ENCODE measurements at places on chromosomes 11 and 22. TPM values are rescaled to one million over a fixed set of nuclear protein-coding genes. Genes with fewer than 3 reads are reported as not detected.

DNA sequence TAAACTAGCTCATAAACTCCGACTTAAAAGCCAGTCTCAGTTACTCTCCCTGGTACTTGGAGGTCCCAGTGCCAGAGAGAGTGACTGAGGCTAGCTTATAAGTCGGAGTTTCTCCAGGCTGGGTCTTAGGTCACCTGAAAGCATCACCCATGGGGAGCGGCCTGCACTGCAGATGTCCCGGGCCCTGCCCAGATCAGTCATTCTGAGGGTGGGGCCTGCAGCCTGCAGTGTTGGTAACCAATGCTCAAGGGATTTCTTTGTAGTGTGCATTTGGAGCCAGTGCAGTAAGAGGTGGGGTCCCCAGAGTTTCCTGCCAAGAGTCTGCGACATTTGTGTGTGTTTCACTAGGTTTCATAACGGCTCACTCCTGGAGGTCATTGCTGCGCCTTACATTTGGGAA, 14.8 kb downstream of the TAB1 start:
- no peak for DNase-seq
- no peaks in the 10 kb centered on the region for H3K27me3 ChIP-seq
- H3K4me3 ChIP-seq = no peak overlapping the region
- H3K36me3 ChIP-seq = peaks cover 35% of the 10 kb centered on the region
- no peak overlapping the region for H3K27ac ChIP-seq

PDE2A gene
- 0.62 TPM for total RNA-seq

GDPD4 gene
- not detected for total RNA-seq

- no peaks in the 10 kb centered on the region for H3K4me1 ChIP-seq
- no peak overlapping the region for H3K4me3 ChIP-seq
- H3K36me3 ChIP-seq = no peaks in the 10 kb centered on the region
- no peak overlapping the region for H3K27ac ChIP-seq
Measured at GRCh38 chr22:28012832-28013460, 93.9 kb upstream of the PITPNB start.

DNA sequence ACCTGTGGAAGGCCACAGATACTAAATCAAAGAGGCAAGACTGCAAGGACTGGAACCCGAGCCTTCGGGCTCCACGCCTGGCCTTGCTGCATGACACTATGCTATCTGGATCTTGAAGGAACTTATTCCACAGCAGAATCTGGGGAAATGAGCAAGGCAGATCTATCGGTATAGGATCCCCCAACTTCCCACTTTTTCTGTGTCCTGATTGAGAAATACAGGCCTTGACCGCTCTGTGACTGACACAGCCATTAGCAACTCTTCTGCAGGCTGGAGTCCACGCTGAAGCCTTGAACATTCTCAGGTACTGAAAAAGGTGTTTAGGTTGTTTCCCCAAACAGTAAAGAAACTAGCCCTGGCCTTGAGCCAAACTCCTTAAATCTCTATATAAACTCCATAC, 241.2 kb upstream of the NARS2 start:
- no peak overlapping the region for H3K4me3 ChIP-seq
- no peak for DNase-seq
- H3K36me3 ChIP-seq = no peaks in the 10 kb centered on the region
- H3K4me1 ChIP-seq = no peaks in the 10 kb centered on the region

- no peaks in the 10 kb centered on the region for H3K4me1 ChIP-seq
- no peaks in the 10 kb centered on the region for H3K36me3 ChIP-seq
- H3K27ac ChIP-seq = no peak overlapping the region
- no peak for DNase-seq
- peaks cover 10% of the 10 kb centered on the region for H3K27me3 ChIP-seq
Measured at GRCh38 chr11:33420959-33421566, 163.9 kb downstream of the HIPK3 start.

DNA sequence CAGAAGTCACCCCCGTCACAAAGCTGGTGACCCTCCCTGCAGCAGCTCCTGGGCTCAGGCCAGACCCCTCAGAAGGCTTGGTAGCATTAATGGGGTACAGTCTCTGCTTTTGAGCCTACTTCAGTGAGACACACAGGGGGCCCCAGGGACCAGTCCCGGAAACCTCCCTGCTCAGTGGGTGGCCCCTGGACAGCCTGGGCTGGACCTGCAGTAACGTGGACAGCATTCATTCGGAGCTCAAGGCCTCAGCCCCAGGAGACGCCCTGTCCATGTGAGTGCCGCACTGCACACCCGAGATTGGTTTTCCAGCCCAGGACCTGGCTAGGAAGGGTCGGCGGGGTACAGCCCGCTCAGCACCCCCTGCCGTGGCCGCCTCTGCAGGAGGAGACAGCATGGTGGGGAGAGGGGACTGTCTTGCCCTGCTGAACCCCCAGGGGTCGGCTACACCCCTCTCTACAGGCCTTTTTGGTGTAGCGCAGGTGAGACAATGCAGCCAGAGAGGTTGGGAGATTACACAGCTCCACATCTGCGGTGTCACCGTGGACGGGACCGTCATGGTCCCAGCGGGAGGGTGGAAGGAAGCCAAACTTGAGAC, 83.4 kb downstream of the FBLN1 start:
- peaks cover 4% of the 10 kb centered on the region for H3K4me1 ChIP-seq
- H3K27ac ChIP-seq = no peak overlapping the region
- no peaks in the 10 kb centered on the region for H3K36me3 ChIP-seq

DNA sequence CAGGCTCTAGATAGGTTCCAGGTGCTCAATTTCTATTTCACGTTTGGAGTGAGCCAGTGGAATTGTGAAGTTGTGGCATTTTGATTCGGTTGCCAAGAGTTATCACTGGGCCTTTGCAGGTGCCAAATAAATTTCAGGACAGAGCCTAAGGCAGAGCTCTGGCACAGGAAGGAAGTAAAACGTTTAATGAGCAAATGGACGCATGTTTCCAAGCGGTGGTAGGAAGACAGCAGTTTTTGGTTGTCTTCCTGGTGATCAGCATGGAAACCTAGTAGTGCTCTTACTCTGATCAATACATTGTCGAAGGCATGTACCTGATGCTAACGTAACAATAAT, 452 bp downstream of the BIRC3 start:
- no peak for DNase-seq
- peak overlapping the region; percentile 99 for H3K27ac ChIP-seq
- H3K36me3 ChIP-seq = peaks cover 57% of the 10 kb centered on the region
- H3K4me3 ChIP-seq = peak overlapping the region; percentile 98

- no peak overlapping the region for H3K27ac ChIP-seq
- peaks cover 2% of the 10 kb centered on the region for H3K4me1 ChIP-seq
- no peak for DNase-seq
- H3K36me3 ChIP-seq = peaks cover 38% of the 10 kb centered on the region
Measured at GRCh38 chr22:45420539-45420938, 7.0 kb downstream of the RIBC2 start.

DNA sequence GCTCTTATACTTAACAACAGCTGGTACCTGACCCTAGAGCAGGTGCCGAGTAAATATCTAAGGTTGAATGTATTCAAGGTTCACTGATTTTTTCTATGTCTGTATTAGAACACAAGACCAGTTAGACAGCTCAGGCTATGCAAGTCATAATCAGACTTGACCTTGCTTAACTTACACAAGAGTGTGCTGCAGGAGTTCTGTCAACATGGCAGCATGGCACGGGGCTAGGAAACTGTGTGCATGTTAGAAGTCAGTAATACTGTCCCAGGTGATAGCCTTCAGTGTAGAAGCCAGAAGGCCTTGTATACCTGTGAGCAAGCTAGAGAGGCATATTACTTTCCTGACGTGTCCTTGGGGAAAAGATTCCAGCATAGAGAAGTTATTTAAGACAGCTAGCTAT, 253.1 kb downstream of the FAT3 start:
- no peaks in the 10 kb centered on the region for H3K36me3 ChIP-seq
- no peak overlapping the region for H3K4me3 ChIP-seq
- H3K27ac ChIP-seq = no peak overlapping the region
- no peaks in the 10 kb centered on the region for H3K27me3 ChIP-seq
- H3K4me1 ChIP-seq = no peaks in the 10 kb centered on the region

DNA sequence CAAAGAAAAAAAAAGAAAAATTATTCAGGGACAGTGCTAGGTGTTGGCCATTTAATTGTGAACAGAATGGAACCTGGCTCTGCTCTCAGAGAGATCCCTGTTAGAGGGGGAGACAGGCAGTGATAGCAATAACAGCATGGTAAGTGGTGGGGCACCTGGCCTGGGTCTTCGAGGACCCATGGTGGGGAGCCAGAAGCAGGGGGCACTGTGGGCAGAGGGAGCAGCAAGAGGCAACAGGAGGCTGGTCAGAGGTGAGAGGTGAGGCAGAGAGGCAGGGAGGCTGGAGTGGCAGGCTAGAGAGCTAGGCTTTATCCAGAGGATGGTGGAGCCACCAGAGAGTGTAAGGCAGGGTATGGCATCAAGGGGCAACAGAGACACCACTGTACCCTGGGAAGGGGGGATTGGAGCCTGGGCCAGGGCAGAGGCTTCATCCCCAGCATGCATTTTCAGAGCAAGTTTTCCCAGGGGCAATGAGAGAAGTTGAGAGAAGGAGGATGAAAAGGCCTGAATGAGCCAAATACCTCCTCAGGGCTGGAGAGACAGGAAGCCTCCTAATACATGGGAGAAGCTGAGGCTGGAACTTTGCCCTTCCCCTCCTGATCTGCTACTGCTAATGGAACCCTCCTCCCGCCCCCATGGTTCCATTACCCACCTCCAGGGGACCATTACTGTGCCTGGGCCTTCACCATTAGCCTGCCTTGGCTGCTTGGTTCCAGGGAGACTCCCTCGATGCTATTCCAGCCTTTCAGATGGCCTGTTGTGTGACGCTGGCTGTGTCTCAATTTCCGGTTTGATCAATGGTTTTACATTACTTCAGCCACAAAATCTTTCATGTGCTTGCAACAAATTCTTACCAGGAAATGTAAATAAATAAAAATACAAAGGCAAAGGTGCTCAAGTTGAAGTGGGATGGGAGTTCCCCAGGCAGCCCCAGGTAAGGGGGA, 2.6 kb upstream of the P2RY2 start:
- no peak overlapping the region for H3K4me3 ChIP-seq
- H3K27ac ChIP-seq = no peak overlapping the region
- H3K36me3 ChIP-seq = no peaks in the 10 kb centered on the region
- peaks cover 34% of the 10 kb centered on the region for H3K27me3 ChIP-seq
- no peak for DNase-seq
- H3K4me1 ChIP-seq = peaks cover 6% of the 10 kb centered on the region

- H3K27me3 ChIP-seq = no peaks in the 10 kb centered on the region
- DNase-seq = peak; percentile 75
- peak overlapping the region; percentile 94 for H3K4me3 ChIP-seq
- peaks cover 51% of the 10 kb centered on the region for H3K36me3 ChIP-seq
- peaks cover 73% of the 10 kb centered on the region for H3K4me1 ChIP-seq
Measured at GRCh38 chr11:59144579-59145345, 2.1 kb downstream of the FAM111A start.

- no peak overlapping the region for H3K27ac ChIP-seq
- DNase-seq = no peak
- H3K4me1 ChIP-seq = no peaks in the 10 kb centered on the region
- H3K36me3 ChIP-seq = no peaks in the 10 kb centered on the region
- H3K4me3 ChIP-seq = no peak overlapping the region
Measured at GRCh38 chr22:49566693-49567092, 261.0 kb downstream of the BRD1 start.

HBG1 gene
- not detected for total RNA-seq

VEGFB gene
- 67.4 TPM for total RNA-seq

INPP5J gene
- total RNA-seq = 0.18 TPM

- no peaks in the 10 kb centered on the region for H3K4me1 ChIP-seq
- no peaks in the 10 kb centered on the region for H3K36me3 ChIP-seq
- no peaks in the 10 kb centered on the region for H3K27me3 ChIP-seq
- H3K27ac ChIP-seq = no peak overlapping the region
- no peak overlapping the region for H3K4me3 ChIP-seq
Measured at GRCh38 chr11:97761175-97761574, 1259.6 kb upstream of the CNTN5 start.

DNA sequence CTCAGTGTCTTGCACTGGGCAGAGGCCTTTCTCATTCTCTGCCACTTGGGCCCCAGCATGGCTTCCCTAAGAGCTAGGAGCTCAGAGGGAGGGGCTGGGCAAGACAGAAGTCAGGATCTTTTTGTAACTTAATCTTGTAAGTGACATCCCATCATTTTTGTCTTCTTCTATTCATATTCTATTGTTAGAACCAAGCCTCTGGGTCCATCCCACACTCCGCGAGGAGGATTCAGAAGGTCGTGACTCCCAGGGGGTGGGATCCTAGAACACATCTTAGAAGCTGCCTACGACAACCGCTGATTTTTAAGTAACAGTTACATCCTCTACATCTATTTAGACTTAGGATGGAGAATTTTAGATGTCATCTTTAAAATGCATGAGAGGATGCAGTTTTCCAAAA, 1.5 kb upstream of the IL17RA start:
- DNase-seq = no peak
- H3K4me3 ChIP-seq = peak overlapping the region; percentile 43
- H3K27me3 ChIP-seq = no peaks in the 10 kb centered on the region
- peaks cover 32% of the 10 kb centered on the region for H3K4me1 ChIP-seq

DNA sequence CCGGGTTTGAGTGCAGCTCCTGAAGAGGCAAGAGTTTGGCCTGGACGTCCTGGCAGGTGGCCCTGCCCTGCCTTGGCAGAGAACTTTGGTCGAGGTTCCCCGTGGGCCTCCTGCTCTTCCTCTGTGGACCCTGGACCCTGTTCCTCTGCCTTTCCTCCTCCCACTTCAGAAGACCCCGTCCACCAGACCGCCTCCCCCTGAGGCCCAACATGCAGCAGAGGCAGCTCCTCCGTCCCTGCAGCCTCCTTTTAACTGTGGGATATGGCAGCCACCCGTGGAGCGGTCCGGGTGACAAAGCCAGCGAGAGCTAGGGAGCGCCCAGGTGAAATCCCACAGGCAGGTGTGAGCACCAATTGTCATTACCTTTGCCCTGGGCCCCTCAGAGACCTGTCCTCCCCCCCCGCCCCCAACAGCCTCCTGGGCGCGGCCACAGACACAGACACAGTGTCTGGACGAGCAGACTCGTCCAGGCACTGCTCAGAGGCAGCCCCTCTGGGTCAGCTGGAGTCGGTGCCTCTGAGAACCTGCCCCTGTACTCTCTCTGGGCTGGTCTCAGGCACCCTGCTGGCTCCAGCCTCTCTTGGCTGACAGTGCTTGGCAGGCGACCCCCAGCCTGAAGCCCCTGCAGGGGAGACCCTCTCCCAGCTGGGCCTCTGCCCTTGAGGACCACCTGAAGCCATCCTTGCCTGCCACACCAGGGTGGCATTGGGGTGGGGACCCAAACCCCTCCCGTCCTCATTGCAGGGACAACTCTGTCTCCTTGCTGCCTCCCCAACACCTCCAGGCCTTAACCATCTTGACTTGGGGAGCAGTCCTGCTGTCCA, 4.1 kb upstream of the PTDSS2 start:
- H3K36me3 ChIP-seq = no peaks in the 10 kb centered on the region
- DNase-seq = no peak
- peaks cover 7% of the 10 kb centered on the region for H3K4me1 ChIP-seq
- no peak overlapping the region for H3K27ac ChIP-seq
- H3K4me3 ChIP-seq = no peak overlapping the region

LGR4 gene
- 0.14 TPM for total RNA-seq

GRCh38 chr11:47060807-47061206, 115.9 kb downstream of the ARFGAP2 start:
- no peak overlapping the region for H3K4me3 ChIP-seq
- H3K27ac ChIP-seq = no peak overlapping the region
- no peak for DNase-seq
- H3K4me1 ChIP-seq = peaks cover 8% of the 10 kb centered on the region
- H3K27me3 ChIP-seq = no peaks in the 10 kb centered on the region

GRCh38 chr22:19495562-19496323, 16.0 kb downstream of the CDC45 start:
- H3K36me3 ChIP-seq = peaks cover 68% of the 10 kb centered on the region
- H3K4me3 ChIP-seq = no peak overlapping the region
- H3K4me1 ChIP-seq = peaks cover 13% of the 10 kb centered on the region
- no peak for DNase-seq
- no peak overlapping the region for H3K27ac ChIP-seq

GRCh38 chr11:131522851-131523250, 152.4 kb downstream of the NTM start:
- H3K27me3 ChIP-seq = no peaks in the 10 kb centered on the region
- no peaks in the 10 kb centered on the region for H3K36me3 ChIP-seq
- no peak overlapping the region for H3K27ac ChIP-seq
- no peaks in the 10 kb centered on the region for H3K4me1 ChIP-seq
- no peak overlapping the region for H3K4me3 ChIP-seq
- no peak for DNase-seq

Data from activated T-helper 2 cell treated with anti-CD3 and anti-CD28 coated beads, Interferon-gamma antibody, Interleukin-2, Interleukin-4, amounts not matched to agents 10 μg/mL and 5 μg/mL and 100 μg/mL, durations not matched to agents 14 hours and 24 hours and 36 hours (primary cell).